Astrocyte of the spinal cord (primary cell): ENCODE measurements at places on chromosomes 4 and X.

GRCh38 chrX:71475785-71476540, 56.9 kb upstream of the OGT start:
- DNase-seq = no peak

- peak; percentile 80 for DNase-seq
These were observed 149.3 kb downstream of the AMMECR1 start for GRCh38 chrX:110168585-110168984.

- peak; percentile 8 for DNase-seq
These were observed 1191.3 kb upstream of the IGFBP7 start for GRCh38 chr4:58301376-58301999.

- peak; percentile 54 for DNase-seq
These were observed 314.1 kb downstream of the STK32B start for GRCh38 chr4:5365071-5366008.

DNA sequence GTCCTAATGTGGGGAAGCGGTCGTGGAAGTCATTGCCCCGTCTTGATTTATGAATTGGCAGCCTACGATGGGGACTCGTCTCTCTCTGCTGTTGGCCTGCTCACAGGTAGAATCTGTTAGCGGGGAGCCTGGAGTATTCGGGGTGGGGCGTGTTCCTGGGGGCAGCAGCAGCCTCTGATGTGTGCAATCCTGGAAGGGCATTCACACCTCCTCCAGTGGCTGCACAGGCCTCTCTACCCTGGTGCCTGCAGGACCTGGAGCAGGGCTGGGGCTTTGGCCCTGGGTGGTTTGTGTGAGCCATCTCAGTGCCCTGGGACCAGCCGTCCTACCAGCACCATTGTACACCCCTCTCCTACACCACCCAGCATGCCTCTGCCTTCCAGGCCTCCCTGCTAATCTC, 340.9 kb downstream of the ARHGAP10 start:
- no peak for DNase-seq

GRCh38 chr4:155891058-155891457, 12.4 kb upstream of the TDO2 start:
- DNase-seq = no peak
